ENCODE measurements at places on chromosomes 5 and 9. TPM values are rescaled to one million over a fixed set of nuclear protein-coding genes. Genes with fewer than 3 reads are reported as not detected.

GRCh38 chr5:72082048-72082447 lies 25.2 kb upstream of the MAP1B start:
- DNase-seq: no peak

- no peak for DNase-seq
Observed at GRCh38 chr5:123875561-123876275, 363.7 kb downstream of the CSNK1G3 start.

GRCh38 chr9:14068690-14069089 lies 245.3 kb downstream of the NFIB start:
- no peak for DNase-seq

GRCh38 chr5:39195198-39195826 lies 24.1 kb downstream of the FYB1 start:
- no peak for DNase-seq

- no peak for DNase-seq
Observed at GRCh38 chr9:70581214-70581954, 166.9 kb upstream of the KLF9 start.

- no peak for DNase-seq
Observed at GRCh38 chr9:95264954-95265615, 52.4 kb downstream of the FANCC start.

DNA sequence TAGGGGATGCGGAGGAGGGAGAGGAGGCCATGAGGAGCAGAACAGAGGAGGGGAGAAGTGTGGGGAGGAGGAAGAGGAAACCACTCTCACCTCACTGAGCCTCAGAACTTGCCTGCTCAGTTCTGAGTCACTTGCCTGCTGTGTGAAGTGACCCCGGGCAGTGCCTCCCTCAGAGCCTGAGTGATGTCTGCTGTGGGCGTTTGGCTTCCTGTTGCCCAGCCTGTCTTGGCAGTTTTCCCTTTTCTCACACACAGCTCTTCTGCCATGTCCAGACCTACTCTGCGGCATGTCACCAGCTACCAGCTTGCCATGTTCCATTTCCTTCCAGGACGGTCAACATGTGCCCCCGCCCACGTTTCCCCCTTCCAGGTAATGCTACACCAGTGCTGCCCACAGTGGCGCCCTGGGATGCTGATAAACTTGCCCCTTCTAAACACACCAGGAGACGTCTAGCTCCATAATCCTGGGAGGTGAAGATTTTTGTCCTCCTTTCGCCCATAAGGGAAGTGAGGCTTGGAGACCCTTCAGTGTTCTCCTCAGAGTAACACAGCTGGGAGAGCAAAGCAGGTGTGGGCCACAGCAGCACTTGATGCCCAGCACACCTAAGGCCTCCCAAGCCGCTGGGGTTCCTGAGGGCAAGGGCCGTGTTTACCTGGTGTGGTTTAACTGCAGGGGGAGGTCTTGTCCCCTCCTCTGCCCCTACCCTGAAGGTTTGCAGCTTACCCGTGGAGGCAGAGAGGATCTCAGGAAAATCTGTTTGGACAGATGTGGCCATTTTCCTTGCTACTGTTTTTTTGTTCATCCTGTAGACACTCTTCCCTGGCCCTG lies 63.8 kb upstream of the RNF130 start:
- no peak for DNase-seq

TOR2A gene
- 16.2 TPM for total RNA-seq

F12 gene
- 0.28 TPM for total RNA-seq

FOXD4L5 gene
- not detected for total RNA-seq

Data from T-cell (primary cell).